ENCODE measurements at places on chromosomes 4 and X.

GRCh38 chr4:47145630-47146029 is 114.3 kb downstream of the GABRB1 start:
- DNase-seq, result peak; percentile 35

DNA sequence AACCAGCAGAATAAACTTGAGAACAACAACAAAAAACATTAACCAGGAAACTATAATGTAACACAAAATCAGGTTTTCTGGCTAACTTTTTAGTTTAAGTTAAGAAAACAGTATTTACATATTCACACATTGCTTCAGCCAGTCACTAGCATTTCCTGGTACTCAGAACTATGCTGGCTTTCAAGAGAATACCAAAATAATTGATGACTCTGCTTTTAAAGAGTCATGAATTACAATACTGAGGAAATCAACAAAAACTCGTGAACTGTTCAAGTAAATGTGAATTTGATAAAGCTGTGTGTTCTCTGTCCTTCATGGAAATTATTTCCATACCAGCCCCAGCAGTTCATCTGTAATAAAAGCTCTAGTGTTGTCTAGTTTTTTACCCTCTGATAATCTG is 27.4 kb downstream of the PRSS12 start:
- no peak for DNase-seq

DNA sequence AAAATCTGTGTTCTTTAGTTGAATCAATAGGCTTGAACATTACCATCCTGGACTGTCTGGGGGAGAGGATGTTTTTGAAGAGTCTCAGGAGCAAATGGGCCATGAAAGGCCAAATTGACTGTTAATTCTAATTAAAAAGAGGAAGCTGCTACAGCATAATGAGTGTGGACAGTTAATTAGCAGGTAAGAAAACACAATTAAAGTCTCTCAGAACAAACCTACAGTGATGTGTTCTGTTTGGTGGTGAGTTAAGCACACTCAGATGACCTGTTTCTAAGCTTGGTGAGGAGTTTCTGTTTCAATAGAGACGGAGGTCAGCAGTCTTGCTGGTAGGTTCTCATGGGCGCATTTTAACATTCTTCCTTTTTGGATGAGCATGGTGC is 68.1 kb downstream of the DRD5 start:
- no peak for DNase-seq

DNA sequence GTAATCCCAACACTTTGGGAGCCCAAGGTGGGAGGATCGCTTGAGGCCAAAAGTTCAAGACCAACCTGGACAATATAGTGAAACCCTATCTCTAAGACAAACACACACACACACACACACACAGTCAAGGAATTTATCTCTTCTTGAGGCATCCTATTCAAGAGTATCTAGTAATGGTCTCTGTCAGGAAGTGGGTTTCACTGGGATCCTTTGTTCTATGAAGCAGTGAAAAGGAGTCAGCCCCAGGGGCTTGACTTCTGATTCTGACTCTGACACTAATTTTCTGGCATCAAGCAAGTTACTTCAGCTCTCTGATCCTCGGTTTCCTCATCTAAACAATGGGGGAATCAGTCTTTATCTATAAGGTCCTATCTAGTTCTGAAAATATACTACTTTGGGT is 34.8 kb downstream of the UTP14A start:
- no peak for DNase-seq

- peak; percentile 58 for DNase-seq
Observed at GRCh38 chr4:76753814-76754213, 144.1 kb downstream of the SOWAHB start.

DNA sequence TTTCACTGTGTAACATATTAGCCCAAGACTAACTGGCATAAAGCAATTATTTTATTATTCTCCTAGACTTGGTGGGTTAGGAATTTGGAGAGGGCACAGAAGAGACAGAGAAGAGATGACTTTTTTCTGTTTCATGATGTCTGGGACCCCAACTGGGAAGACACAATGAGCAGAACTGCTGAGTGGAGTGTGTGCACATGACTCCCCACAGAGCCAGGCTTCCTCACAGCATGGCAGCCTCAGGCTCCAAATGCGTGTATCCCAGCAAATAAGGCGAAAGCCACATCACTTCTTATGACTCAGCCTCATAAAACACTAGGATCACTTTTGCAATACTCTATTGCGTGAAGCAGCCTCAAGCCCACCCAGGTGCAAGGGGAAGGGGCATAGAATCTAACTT is 68.4 kb downstream of the MFAP3L start:
- DNase-seq, result no peak

- no peak for DNase-seq
Observed at GRCh38 chrX:132094164-132094563, 33.7 kb downstream of the FRMD7 start.

- DNase-seq, result no peak
Observed at GRCh38 chr4:150136481-150136880, 58.2 kb downstream of the DCLK2 start.

DNA sequence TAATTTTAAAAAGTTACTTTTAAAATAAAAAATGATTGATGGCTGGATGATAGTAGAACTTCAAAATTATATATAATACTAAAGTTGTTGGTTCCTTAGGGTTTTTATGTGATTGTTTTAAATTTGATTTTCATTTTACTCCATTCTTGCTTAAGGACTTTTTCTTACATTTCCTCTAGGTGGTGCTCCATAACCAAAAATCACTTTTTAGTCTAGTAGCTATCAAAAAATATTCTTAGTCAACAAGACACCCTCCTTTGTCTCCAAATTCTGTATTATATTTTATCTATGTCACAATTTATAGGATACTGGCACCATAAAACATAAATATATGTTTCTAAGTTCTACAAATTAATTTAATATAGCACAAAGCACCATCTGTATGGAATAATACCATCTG is 67.2 kb upstream of the BRWD3 start:
- DNase-seq, result peak; percentile 22

GRCh38 chrX:27555514-27555913 is 34.6 kb upstream of the DCAF8L2 start:
- DNase-seq, result no peak

DNA sequence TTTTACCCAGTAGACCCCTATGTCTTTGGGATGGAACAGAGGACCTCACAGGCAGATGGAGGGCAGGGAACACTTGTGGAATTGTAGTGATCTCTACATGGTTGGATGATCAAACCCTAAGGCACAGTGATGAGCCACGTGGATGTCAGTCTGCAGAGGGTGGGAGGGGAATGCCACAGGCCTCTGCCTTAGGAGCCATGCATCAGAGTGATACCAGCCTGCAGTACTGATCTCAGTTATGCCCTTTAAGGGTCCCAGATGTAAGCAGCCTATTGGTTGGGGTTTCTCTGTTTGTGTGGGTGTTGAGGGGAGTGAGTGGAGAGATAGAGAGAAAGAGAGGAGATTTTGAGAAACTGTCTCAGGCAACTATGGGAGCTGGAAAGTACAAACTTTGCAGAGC is 39.9 kb upstream of the XAGE1B start:
- no peak for DNase-seq

- no peak for DNase-seq
Observed at GRCh38 chrX:133897593-133898163, 87.7 kb downstream of the GPC3 start.

DNA sequence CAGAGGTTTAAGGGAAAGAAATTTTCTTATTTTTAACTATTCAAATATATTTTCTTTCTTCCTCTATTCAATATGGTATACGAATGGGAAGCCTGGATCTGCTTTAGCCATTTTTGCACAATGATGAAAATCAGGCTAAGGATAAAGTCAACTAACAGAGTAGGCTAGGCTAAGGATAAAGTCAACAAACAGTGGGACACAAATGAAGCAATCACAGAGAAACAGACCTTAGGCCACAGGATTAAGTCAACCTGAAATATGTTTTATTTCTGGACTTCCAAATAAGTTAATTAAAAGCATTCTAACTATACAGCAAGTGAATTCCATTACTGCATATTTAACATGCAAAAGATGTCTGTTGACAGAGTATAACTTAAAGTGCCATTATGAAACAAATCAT is 17.0 kb downstream of the DYNLT3 start:
- DNase-seq, result no peak

DNA sequence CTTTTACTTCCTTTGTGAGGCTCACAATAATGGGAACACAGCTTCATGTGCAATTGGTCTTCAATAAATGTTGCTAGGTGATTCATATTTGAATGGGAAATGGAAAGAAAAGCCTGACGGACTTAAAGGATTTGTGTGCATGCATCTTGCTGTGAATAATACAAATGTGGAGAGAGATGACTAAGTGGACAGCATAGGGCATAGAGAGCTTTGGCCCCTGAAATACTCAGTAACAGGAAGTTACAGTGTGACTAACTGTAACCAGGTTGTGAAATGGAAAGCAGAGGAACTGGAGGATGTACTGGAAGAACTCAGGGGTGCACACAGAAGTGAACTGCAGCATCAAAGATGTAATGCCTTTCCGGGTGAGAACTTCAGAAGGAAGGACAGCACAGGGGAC is 206.7 kb downstream of the MGST2 start:
- DNase-seq, result peak; percentile 59

GRCh38 chrX:124226129-124226528 is 106.3 kb upstream of the TEX13D start:
- DNase-seq, result no peak

- peak; percentile 5 for DNase-seq
Observed at GRCh38 chr4:13534344-13535063, 9.8 kb downstream of the NKX3-2 start.

GRCh38 chr4:24559032-24559821 is 25.1 kb downstream of the DHX15 start:
- DNase-seq, result no peak

GRCh38 chr4:172776203-172776861 is 392.3 kb upstream of the GALNT7 start:
- no peak for DNase-seq

- no peak for DNase-seq
Observed at GRCh38 chr4:29276150-29276549, 1444.0 kb upstream of the PCDH7 start.

DNA sequence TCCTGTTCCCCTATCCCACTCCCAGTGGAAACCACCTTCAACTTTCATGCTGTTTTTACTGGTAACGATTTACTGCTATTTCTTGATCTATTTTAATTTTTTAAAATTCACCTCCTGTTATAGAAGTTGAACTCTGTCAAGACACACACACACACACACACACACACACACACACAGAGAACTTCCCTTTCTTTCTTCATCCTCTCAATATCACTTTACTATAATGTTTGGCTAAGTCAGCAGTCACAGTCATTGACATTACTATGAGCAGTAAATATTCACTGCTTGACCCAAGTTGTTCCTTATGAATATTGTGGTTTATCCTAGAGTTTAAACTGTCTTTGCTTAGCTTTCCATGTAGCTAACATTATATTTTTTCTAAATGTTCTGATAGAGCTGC is 24.0 kb upstream of the SGMS2 start:
- no peak for DNase-seq

DNA sequence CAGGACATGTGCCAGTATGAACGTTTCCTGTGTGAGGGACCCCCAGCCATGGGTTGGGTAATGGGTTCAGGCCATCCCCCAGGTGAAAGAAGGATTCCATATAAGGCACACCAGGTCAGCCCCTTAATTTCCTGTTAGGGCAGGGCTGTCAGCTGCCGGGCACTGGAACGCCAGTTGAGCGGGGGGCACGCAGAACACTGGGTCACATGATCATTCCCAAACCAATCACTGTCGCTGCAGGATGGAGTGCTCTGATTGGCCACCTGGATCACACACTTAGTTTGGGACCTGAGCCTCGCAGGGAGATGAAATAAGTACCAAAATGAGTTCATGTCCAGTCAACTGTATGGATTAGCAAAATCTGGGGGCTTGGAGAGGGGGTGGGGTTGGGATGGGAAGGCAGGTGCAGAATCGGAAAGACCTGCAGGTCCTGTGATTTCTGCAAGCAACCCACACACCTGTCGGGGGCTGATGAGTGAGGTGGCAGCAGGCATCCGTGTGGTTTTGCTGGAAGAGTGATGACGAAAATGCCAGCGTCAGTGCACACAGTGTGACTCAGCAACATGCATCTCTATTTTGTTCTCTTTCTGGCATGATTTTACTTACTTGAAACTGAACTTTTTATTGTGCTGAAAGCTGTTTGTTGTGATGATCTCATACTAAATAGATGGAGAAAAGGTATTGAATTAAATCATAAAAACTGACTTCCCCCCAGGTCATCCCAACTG is 32.2 kb downstream of the RNF212 start:
- DNase-seq, result no peak

DNA sequence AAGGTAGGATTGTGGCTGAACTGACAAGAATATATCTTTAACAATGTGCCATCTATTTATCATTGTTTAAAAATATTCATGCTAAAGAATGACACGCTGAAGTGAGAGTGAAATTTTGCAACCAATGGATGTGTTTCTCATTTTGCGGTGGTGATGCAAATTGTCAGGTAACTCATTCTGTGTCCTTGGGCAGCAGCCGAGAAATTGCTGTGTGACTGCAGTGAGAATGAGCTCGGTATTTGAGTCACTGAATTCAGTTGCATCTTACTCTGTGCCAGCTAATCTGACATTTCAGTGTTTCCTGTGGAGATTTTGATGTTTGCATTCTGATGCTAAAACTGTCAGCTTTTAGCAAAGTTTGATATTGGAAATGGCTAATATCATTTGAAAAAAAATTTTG is 28.1 kb downstream of the MCUB start:
- DNase-seq, result no peak
